Brain (organoid and tissue), 16 donors: ENCODE measurements at places on chromosomes 3 and 15. TPM values are rescaled to one million over a fixed set of nuclear protein-coding genes. Genes with fewer than 3 reads are reported as not detected.

Gene DYNLT2B
- polyA plus RNA-seq = 49.2 TPM

Gene SAMD7
- polyA plus RNA-seq = not detected

Gene ADPRH
- polyA plus RNA-seq = 1.2 TPM

Gene MITF
- 1.6 TPM for polyA plus RNA-seq

Gene CADPS
- polyA plus RNA-seq = 34.1 TPM

Gene CPLX3
- polyA plus RNA-seq = 2.1 TPM

Gene PPARG
- polyA plus RNA-seq = 0.78 TPM
